ENCODE measurements at places on chromosomes 6 and 20.

DNA sequence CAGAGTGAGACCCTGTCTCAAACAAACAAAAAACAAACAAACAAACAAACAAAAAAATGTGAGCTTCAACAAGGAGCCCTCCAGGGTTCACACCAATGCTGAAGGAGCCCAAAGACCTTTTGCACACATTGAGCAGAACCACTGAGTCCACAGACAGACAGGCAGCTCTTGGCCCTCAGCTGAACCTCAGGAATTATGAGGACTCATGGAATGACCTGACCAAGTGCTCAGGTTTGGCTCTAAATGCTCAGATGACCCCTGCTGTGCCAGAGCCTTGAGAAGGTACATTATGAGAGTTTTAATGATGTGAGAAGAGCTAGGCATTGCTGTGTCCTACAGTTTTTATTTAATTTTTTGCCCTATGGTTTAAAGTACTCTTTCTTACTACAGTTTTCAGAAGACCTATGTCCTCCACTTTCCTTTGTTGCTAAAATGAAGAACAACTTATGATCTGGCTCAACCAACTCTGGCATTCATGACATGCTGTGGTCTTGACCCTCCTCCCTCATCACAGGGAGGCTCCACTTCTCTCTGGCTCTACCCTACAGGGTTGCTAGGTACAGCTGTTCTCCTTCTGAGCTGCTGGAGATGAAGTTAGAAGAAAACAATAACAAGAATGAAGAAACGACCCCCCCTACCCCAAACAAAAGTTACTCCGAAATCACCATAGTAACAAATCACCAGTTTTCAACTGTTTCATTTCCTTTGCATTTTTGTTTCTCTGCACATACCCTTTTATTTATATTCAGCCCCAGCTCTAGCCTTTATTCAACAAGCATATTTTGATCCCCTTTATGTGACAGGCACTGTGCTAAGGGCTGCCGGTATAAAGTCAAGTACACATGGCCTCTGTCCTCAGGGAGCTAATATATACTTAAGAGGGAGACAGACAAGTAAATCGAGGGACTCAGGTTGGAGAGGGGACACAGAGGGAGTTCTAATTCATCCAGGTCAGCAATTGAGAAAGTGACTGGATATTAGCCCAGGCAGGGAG lies 128.7 kb upstream of the TRAF3IP2 start:
- DNase-seq, result no peak

- no peak for DNase-seq
Observed at GRCh38 chr20:8656335-8656734, 412.6 kb upstream of the PLCB4 start.

DNA sequence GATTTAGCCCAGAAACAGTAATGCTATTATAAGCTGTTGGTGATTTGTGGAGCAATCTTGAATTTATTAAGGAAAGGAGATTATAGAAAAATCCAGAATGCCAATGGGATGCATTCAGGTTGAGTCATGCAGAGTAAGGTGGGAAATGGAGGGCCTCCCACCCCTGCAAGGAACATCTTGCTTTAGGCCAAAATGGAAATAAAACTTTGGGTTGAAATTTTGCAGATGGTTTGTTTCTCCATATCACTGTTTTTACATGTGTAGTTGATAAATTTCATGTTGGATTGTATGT lies 152.4 kb downstream of the BCAS1 start:
- DNase-seq, result no peak

DNA sequence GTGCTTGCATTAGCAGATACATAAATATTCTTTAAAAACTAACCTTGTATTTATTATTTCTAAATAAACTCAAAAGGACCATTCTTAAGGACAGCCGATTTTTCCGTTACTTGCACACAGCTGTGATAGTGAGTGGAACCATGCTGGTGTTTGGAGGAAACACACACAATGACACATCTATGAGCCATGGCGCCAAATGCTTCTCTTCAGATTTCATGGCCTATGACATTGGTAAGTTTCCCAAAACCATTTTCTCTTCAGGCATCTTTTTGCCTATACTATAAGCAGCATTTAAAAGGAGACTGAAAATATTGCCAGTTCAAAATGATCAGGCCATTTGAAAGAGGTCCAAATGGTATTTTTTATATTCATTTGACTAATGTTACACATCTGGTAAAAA lies 92.3 kb downstream of the ATRN start:
- no peak for DNase-seq

GRCh38 chr20:62628691-62629090 lies 13.6 kb upstream of the SLCO4A1 start:
- DNase-seq, result no peak

- DNase-seq, result no peak
Observed at GRCh38 chr6:34235307-34236130, 1.2 kb upstream of the HMGA1 start.

- no peak for DNase-seq
Observed at GRCh38 chr6:33014841-33015634, 5.6 kb upstream of the HLA-DOA start.

- DNase-seq, result no peak
Observed at GRCh38 chr6:105810105-105810921, 275.8 kb upstream of the PRDM1 start.

- no peak for DNase-seq
Observed at GRCh38 chr6:139271056-139271455, 20.7 kb downstream of the TXLNB start.
